ENCODE measurements at places on chromosomes 1 and 21.

GRCh38 chr1:214259353-214259977, 21.5 kb upstream of the SMYD2 start:
- DNase-seq, result no peak

DNA sequence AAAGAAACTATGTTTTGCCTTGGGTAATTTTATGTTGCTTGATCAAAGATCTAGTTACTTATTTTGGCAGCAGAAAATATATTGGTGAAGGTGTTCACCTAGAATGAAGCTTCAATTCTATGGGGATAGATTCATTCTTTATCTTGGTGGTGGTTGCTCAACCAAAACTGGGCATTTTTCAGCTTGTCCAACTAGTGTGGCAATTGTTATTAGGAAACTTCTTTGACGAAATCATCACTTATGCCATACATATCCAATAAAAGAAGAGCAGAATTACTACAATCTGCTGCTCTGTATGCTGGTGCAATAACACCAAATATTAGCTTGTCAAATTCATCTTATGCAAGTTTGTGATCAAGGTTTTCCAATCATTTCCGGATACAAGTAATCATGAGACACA, 26.8 kb upstream of the TMPRSS15 start:
- no peak for DNase-seq

GRCh38 chr1:185824106-185824505, 89.9 kb downstream of the HMCN1 start:
- DNase-seq, result no peak

- DNase-seq, result no peak
Measured at GRCh38 chr1:85379203-85380136, 85.5 kb downstream of the DDAH1 start.

All from amygdala (tissue), 56 donors.